ENCODE measurements at places on chromosomes 3 and 15.

DNA sequence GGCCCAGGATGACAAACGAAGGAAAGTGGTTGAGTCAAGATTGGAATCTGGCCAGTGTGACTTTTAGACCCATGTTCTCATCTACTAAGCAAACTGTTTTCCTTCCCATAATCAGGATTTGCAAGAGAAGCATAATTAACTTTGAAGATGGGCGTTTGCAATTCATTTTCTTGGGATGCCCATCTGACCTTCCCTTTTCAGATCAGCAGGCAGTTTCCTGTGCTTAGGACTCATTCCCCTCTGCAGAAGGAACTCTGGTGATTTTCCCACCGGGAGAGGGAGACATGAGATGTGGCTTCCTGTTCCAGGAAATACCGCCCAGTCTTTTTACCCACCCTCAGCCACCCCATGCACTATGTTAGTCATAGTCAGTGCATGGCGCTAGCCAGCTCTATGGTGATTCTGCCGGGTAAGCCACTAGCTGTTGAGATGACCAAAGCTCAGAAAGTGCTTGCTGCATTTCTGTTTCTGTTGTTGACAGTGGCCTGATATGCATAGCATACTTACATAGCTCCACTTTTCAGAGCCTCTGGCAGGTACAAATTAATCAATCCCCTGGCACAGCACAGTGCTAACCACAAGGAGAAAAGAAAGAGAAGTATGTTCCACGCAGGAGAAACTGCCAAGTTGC, 129.4 kb downstream of the VGLL4 start:
- DNase-seq: peak; percentile 87

DNA sequence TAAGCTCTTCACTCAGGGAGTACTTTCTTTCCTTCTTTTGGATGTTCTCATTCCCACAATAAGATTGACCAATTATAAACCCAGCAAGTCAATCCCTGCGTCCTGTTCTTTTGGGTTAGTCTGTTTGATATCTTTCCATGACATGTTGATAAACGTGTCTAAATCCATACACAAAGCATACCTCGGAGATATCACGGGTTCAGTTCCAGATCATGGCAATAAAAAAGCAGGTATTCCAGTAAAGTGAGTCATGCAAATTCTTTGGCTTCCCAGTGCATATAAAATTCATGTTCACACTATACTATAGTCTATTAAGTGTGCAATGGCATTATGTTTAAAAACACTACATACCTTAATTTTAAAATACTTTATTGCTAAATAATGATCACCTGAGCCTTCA, 667.7 kb downstream of the MAGI1 start:
- no peak for DNase-seq

GRCh38 chr3:172717493-172718088, 6.7 kb upstream of the NCEH1 start:
- no peak for DNase-seq

GRCh38 chr15:31954374-31955172, 75.7 kb upstream of the CHRNA7 start:
- no peak for DNase-seq

DNA sequence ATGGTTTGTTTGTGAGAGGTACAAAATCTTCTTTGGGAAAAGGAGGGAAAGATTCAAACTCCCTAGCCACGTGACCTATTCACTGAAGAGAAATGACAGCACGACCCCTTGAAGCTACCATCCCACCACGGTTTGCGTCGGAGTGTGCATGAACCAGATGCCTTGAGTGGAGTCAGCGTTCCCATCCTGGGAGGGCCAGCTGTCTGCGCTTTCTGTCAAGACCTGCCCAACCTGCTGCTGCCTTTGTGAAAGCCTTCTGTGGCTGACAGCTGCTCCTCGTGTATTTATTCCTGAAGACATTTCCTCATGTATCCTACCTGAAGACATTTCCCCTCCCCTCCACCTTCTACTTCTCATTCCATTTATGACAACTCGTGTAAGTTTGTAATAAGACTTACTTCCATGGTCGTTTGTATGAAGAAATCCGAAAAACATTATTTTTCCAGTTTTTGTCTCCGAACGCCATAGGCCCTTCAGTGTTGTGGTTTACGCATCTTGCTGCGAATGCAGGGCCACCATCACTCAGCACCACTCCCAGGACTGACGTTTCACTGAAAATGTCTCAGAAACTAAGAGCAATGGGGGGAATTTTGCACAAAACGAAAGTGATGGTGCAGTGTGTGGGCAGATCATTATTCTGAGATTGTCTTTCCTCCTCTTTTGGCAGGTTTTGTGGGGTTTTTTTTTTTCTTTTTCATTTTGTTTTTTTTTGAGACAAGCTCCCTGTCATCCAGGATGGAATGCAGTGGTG, 18.9 kb downstream of the EBLN2 start:
- no peak for DNase-seq

GRCh38 chr3:122800706-122801237, 5.9 kb downstream of the SLC49A4 start:
- DNase-seq: no peak

GRCh38 chr15:92947071-92947730, 47.1 kb downstream of the CHD2 start:
- DNase-seq: no peak

- no peak for DNase-seq
Measured at GRCh38 chr15:78212008-78212407, 22.4 kb downstream of the ACSBG1 start.

GRCh38 chr3:46539443-46540005, 26.6 kb downstream of the LRRC2 start:
- no peak for DNase-seq

- DNase-seq: no peak
Measured at GRCh38 chr3:193241716-193242115, 694 bp downstream of the PLAAT1 start.

GRCh38 chr3:114089675-114090074, 33.1 kb downstream of the QTRT2 start:
- no peak for DNase-seq

DNA sequence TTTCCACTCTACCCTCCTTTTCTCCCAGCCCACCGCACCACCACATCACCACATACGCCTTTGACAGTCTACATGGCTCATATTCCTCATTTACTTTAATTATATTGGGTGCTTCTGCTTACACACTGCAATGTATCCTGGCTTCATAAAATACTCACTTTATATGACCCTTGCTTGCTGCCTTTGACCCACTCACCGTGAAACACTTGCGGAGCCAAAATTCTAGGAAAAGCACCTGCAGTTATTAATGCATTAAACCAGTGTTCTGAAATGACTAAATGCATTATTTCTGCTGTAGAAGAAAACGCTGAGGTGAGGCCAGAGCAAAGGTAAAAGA, 217.5 kb upstream of the ICE2 start:
- no peak for DNase-seq

DNA sequence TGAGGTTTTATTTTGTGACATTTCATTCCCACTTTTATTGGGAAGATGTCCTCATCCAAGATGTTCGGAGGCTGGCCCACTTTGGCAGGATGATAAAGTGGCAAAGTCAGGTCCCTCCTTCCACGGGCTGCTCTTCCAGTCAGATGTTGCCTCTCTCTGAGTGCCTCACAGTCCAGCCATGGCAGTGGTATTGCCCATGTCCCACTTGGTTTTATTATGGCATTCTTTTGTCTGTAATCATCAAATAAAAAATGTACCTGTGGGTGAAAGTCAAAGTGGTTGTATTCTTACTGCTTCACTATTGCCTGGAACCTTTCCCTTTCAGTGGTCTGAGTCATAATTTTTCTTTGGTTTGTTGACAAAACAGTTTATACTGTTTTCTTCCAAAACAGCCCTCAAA, 20.2 kb downstream of the ARNT2 start:
- no peak for DNase-seq

DNA sequence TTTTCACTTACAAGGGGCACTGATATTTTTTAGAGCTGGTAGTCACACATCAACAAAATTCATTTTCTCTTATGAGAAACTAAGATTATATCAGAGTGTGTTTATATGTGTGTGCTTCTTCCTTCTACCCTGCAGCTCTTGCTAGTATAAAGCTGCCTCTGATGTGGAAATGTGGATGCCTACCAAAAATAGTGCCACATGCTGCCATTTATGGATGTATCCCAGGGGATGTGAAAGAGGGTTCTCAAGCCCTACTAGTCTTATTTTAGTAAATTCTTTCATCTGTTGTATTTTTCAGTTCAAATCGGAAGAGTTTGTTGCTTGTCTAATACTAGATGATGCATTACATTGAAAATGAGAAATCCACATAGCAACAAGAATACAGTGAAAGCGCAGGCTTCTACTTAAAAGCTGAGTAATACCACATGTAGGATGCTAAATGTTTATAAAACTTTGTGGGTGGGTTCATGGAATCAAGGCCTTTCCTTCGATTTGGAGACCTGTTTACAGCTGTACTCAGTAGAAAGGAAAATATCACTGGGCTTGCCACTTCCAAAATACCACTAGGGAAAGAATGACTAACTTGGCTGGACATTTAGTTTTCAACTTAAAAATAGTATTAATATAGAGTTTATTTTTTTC, 399.2 kb downstream of the EPHA3 start:
- no peak for DNase-seq

DNA sequence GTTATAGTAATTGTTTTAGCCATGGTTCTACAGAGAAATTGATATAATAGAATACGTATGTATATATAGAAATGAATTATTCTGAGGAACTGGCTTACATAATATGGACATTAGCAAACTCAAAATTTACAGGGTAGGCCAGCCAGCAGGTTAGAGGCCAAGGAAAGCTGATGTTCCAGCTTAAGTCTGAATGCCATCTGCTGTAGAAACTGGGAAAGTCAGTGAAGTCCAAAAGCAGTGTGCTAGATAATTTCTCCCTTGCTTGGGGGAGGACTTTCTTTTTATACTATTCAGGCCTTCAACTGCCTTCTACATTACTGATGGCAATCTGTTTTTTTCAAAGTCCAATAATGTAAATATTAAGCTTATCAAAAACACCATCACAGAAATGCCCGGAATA, 1174.7 kb downstream of the ZPLD1 start:
- DNase-seq: no peak

DNA sequence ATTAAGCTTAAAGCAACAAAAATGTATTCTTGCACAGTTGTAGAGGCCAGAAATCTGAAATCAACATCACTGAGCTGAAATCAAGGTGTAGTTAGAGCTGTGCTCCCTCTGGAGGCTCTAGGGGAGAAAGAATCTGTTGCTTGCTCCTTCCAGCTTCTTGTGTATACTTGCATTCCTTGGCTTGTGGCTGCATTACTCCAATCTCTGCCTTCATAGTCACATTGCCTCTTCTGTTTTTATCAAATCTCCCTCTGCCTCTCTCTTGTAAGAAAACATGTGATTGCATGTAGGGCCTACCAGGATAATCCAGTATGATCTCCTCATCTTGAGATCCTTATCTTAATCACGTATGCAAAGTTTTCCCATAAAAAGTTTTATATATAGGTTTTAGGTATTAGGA, 487.9 kb upstream of the SGO1 start:
- DNase-seq: no peak

DNA sequence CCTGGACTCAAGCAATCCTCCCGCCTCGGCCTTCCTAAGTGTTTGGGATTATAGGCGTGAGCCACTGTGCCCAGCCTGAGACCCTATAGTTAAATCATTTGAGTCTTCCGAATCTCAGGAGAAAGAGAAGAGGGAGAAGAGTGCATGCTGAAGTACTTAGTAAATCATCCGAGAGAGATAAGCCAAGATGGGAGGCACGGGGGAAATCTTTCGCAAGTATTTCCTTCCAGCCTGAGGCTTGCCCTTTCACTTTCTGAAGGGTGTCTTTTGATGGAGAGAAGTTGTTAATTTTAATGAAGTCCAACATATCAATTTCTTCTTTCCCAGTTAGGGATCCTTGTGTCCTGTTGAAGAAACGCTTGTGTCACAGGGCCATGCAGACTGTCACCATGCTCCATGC, 97.1 kb upstream of the SLC6A6 start:
- no peak for DNase-seq

DNA sequence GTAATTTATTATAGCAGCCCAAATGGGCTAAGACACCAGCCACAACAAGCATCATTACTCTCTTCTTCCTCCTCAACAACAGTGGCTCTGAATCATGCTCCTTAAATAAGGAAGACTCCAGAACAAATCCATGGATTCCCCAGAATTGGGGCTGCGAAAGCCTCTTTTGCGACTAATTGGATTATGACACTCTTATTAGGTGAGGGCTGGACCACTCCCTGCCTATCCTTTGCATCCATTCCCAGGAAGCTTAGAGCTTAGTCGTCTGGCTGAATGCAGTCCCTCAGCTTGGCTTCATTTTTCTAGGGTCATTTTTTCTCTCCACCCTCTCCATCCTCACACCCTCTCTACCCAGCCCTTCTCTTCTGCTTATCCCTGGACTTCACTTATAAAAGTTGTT, 227.7 kb downstream of the ZNF621 start:
- DNase-seq: no peak

GRCh38 chr3:76026379-76026778, 241.0 kb upstream of the ZNF717 start:
- DNase-seq: no peak

DNA sequence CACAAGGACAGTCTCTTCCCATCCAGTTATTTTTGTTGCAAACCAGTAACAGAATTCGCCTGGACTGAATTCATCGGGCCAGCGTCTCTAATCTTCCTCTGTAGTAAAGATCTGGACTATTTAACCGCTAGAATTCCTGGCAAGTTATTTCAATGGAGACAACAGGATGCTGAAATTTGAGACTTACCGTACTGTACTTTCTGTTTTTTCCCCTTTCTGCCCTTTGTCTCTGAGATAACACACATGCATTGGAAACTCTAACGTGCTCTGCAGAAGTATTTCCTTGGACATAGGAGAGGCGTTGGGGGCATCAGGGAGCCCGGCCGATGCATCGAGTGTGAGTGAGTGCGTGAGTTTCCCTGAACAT, 61.5 kb downstream of the ASB7 start:
- peak; percentile 21 for DNase-seq

- DNase-seq: no peak
Measured at GRCh38 chr3:113269661-113270060, 58.3 kb downstream of the BOC start.

DNA sequence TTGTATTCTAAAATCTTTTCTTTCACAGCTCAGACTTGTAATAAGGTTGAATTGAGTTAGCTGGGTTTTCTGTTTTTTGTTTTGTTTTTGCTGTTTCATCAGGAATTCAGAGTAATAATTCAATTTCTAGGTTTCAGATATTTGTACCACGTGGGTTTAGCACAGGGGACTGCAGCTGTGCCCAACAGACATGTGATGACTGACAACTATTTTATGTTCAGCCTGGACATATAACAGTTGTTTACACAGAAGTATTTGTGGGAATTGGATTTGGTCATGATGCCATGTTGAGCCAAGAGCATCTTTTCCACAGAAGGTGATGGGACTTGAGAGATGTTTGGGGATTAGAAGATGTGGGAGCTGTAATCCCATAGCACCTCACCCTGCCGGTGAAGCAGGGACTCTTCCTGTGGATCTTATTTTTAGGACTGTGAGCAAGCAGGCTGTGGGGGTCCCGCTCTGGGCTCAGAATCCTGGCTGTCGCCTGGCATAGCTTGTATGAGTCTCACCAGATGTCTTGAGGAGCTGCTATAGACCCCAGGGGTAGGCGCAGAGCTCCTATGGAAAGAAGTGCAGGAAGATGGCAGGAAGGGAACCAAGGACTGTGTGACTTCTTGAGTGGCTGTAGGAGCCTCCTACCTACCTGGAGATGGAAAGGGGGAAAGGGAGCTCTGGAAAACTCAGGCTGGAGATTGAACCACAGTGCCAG, 23.7 kb downstream of the PXYLP1 start:
- no peak for DNase-seq

Data from AG08395 (cell line).